ENCODE measurements at places on chromosomes 5 and 9.

DNA sequence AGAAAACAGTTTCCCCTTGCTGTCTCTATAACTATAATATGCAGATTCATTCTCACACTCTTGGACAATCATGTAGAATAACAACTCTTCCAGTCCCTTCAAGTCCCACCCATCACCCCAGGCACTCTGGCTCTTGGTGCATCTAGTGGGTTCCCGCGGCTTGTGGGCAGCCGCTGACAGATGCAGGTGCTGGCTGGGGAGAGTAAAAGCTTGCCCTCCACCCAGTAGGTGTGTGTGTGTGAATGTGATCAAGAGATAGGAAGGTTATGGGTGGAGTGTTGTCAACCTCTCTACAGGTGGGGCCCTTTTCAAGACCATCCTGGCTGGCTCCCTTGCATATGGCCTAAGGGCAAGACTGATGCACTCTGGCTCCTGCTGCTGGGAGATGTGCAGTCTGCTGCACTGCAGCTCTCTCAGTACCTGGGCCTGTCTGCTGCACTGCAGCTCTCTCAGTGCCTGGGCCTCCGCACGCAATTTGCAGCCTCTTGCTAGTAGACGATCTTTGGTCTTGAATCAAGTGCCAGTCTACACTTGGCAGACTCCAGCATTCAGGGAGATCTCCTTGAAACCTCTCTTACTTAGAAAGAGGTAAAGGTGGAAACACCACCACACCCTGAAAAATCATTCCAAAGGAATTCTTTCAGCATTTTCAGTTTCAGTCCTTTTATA is 189.7 kb upstream of the GDNF start:
- DNase-seq, result no peak

GRCh38 chr5:134934202-134934601 is 29.3 kb downstream of the PCBD2 start:
- no peak for DNase-seq

DNA sequence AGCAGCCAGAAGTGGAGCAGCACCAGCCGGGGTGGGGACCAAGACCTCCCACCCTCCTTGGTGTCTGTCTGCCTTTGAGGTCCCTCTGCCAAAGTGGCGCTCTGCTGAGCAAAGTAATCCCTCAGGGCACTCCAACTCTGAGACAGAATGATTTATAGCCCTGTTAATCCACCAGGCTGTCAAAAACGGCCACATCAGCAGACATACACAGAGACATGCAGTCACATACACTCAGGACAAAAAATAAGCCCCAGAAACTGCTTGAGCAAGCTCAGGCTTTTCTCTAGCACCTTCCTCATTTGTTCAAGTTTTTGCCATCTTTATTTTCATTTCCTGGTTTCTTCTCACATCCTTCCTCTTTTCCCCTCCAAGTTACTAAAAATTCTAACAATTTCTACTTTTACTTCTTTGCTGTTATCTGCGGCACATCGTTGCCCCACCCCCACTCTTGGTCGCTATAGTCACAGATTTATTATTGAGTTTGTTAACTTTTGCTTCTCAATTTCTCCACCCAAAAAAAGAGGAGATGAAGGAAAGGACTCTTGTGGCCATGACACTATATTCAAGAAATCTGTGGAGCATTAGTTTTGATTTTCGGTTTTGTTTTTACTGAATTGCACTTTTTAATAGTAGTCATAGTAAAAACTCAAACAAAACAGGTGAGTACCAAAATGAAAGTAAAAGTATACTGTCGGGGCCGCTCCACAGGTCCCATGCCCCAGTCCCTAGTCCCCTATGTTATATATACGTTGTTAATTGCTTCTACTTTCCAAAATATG is 17.4 kb upstream of the ADRB2 start:
- no peak for DNase-seq

DNA sequence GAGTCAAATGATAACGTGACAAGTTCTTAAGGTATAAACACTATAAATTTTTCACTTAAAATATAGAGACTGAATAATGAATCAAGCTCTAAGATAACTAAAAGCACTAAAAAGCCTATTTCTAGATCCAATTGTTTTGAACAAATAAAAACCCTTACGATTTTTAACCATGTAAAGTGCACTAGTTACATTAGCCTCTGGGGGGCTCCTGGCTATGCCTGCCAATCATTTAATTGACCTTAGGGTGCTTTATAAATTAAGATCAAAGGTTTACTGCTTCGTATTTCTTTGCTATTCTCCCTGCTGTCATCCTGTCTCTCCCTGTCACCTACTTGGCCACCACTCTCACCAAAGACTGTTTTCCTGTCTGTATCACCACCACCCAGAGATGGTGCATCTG is 133.4 kb downstream of the ESM1 start:
- no peak for DNase-seq

DNA sequence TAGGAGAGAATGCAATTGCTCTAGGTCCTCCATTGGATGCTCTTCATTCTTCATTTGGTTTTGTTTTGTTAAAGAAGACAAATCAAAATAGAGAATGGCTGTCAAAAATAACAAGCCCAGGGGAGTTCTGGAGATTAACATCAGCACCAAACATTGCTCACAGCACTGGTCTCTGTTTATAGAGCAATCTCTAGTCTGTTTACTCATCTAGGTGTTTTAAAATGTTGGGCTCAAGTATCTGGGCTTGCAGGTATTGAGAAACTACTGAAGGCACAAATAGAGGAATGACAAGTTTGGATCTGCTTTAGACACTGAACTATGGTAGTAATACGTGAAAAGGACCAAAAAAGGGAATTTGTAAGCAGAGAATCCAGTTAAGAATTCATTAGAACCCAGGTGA is 77.0 kb upstream of the TMC1 start:
- no peak for DNase-seq

GRCh38 chr9:126377536-126377935 is 50.9 kb downstream of the MVB12B start:
- no peak for DNase-seq

DNA sequence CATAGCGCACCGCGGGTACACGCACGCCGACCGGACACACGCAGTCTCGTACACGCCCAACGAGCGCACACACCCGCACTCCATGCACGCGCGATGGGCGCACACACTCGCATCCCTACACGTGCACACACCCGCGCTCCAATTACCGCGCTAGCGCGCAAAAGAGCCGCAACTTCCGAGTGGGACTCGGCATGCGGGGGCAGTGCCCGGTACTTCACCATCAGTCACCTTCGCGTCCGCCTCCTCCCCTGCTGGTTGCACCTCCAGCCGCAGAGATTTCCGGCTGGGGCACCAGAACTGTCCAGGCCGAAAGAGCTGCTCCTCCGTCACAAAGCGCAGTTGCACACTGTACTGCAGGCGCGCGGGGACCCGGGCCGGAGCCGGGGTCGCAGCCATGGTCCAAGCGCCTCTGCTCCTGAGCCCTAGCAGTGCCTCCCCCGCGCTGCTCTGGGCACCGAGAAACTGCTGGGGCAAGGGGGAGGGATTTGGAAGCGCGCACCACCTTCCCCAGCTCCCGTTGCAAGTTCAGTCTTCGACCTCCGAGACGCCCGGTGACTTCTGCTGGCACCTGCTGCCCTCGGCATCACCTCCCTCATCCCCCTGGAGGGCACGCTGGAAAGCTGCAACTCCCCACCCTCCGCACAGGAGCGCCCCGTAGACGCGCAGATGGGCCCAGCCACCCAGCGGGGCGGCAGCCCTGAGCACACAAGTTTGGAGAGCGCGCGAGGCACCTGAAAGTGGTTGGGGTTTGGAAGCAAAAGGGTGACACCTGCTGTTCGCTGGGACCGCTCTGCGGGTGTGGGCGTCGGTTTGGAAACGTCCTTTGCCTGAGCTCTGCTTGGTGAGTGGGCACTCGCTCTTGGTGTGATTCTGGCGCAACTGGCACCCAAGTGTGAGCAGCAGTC is 337.4 kb upstream of the PUM3 start:
- peak; percentile 75 for DNase-seq

DNA sequence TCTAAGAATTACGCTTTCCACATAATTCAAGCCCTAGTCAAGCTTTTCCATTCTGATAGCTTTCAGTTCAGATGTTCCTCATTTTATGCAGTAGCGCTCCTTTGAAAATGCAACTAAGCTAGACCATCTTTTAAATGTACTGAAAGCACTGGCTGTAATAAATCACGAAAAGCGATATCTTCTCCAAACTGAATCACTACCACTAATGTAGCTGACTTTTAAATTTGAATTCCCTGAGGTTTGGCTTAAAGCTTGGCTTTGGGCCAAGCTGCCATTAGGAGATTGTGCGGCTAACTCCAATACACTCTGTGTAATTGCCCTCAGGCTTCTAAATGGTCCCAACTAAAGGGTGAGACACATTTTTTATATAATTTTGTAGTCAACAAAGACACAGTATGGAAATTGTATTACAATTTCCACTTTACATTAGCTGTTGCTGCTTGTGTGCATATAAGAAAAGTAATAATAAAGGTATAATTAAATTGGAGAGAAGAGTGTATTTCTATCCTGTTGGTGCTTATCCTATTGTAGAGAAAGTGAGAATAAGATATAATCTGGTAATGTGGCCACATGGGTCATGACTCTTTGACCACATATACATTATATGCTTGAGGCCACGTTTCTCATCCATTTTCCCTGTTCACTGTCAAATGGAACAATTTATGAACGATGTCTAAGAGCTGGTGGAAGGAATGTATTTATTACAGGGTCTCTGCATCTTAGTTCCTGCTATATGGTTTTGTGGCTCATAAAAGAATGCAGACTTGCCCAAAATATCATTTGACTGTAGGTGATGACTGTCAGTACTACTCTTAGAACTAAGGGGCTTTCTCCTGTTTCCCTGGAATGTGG is 118.7 kb upstream of the TAF11L2 start:
- peak; percentile 88 for DNase-seq

GRCh38 chr5:146565764-146566367 is 49.9 kb upstream of the GPR151 start:
- peak; percentile 79 for DNase-seq

GRCh38 chr5:44266882-44267576 is 122.2 kb downstream of the FGF10 start:
- DNase-seq, result no peak
